ENCODE measurements at places on chromosomes 7 and 10.
A peak's percentile ranks its signal among the peaks of the same experiment; 100 is the strongest.

GRCh38 chr10:62046522-62047227 is 145.2 kb downstream of the ARID5B start:
- ATAC-seq, result peak; percentile 38

DNA sequence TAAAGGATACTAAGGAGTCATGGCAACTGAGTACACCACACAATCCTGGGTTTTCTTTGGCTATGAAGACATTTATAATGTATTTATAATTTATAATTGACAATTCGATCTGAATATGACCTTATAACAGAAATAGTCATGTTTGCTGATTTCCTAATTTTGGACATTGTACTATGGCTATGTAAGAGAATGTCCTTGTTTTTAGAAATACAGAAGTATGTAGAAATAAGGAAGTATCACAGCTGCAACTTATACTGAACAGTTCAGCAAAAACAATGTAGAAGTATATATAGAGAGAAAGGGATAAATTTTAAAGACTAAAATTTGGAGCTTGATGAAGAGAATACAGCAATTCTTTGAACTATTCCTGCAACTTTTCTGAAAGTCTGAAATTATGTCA is 32.6 kb downstream of the PRLHR start:
- ATAC-seq, result no peak

DNA sequence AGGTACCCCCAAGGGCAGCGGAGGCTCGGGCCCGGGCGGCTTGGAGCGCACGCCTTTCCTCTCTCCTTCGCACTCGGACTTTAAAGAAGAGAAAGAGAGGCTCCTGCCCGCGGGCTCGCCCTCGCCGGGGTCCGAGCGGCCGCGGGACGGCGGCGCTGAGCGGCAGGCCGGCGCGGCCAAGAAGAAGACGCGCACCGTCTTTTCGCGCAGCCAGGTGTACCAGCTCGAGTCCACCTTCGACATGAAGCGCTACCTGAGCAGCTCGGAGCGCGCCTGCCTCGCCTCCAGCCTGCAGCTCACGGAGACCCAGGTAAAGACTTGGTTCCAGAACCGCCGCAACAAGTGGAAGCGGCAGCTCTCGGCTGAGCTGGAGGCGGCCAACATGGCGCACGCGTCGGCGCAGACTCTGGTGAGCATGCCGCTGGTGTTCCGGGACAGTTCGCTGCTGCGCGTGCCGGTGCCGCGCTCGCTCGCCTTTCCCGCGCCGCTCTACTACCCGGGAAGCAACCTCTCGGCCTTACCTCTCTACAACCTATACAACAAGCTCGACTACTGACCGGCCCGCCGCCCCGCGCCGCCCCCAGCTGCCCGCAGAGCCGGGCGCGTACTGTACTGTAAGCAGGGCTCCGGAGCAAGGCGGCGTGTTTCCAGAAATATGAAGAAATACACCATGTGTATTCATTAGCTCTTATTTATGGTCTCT is 1.8 kb downstream of the HMX2 start:
- ATAC-seq, result no peak

DNA sequence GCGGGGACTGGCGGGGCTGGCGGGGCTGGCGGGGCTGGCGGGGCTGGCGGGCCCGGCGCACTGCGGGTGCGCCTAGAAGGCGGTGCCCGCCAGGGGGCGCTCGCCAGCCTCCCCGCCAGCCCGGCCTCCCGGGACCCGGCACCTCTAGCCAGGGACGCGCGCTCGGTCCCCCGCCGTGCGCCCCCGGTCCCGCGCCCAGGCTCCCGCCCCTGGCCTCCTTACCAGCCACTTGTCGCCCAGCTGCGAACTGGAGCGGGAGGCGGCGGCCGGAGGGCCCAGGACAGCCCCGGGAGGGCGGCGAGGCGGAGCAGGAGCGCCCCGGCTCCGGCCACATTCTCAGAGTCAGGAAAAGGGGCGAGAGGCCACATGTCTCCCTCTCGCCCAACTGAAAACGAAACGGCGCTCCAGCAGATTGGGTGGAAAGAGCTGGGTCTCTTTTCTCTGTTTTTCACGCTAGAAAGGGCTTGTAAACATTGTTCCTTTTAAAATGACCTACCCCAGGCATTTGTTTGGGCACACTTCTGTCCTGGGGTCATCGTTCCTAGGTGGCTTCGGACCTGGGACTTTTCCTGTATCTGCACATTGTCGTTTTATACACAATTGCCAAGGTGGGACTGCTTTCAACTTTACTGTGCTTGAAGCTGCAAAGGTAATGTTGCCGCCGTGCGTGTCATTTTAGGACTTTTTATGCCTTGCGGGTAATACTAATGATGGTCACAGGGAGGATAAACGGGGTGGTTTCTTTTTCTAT is 378 bp upstream of the PRKCQ start:
- ATAC-seq, result peak; percentile 75

DNA sequence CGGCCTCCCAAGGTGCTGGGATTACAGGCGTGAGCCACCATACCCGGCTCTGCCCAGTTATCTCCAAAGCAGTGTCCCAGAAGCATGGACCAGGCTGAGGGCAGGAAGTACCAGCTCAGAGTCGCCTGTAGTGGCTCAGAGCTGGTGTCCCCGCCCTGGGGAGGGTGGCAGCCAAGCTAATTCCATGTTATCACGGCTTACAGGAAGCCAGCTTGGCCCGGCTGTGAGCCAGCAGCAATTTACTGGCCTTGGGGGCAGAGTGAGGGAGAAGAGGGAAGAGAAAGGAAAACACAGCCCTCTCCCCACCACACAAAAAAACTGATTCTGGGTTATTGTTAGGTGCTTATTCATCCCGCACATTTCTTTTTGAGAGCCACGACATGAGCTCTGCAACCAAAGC is 88.1 kb downstream of the HIP1 start:
- ATAC-seq, result no peak
